ENCODE measurements at places on chromosomes 2 and 18. TPM values are rescaled to one million over a fixed set of nuclear protein-coding genes. Genes with fewer than 3 reads are reported as not detected.

GRCh38 chr2:158388159-158388558, 68.4 kb downstream of the CCDC148 start:
- H3K36me3 ChIP-seq, result no peaks in the 10 kb centered on the region
- no peak overlapping the region for H3K4me3 ChIP-seq
- H3K27me3 ChIP-seq, result peaks cover 6% of the 10 kb centered on the region
- H3K27ac ChIP-seq, result no peak overlapping the region
- no peak for DNase-seq
- peaks cover 6% of the 10 kb centered on the region for H3K4me1 ChIP-seq

- no peaks in the 10 kb centered on the region for H3K27me3 ChIP-seq
- H3K4me3 ChIP-seq, result peak overlapping the region; percentile 78
- peaks cover 73% of the 10 kb centered on the region for H3K36me3 ChIP-seq
- DNase-seq, result peak; percentile 86
- peak overlapping the region; percentile 95 for H3K27ac ChIP-seq
These were observed 157.8 kb downstream of the BCL2 start for GRCh38 chr18:63161761-63162195.

- H3K27ac ChIP-seq, result no peak overlapping the region
- peaks cover 3% of the 10 kb centered on the region for H3K36me3 ChIP-seq
- no peaks in the 10 kb centered on the region for H3K4me1 ChIP-seq
- peaks cover 5% of the 10 kb centered on the region for H3K27me3 ChIP-seq
These were observed 13.9 kb upstream of the SUCLG1 start for GRCh38 chr2:84472856-84473565.

GRCh38 chr2:181419129-181419855, 37.9 kb upstream of the ITGA4 start:
- H3K4me3 ChIP-seq, result no peak overlapping the region
- DNase-seq, result no peak

DNA sequence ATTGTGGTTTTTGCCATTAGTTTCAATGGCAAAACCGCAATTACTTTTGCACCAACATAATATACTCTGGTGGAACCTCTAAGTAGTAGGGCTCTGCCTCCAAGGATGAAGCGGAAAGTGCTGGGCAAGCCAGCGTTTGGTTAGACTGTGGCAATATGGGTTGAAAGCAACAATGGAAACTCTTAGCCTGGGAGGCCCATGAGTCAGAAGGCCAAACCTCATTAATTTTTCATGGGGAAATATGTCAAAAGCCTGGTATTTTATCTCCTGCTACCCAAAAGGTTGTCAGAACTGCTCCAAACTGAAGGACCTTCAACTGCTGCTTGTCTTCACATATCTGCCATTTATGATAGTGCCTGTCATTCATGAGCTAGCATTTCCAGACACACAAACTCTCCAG, 179.1 kb upstream of the CYP26B1 start:
- no peaks in the 10 kb centered on the region for H3K4me1 ChIP-seq
- H3K4me3 ChIP-seq, result no peak overlapping the region
- no peaks in the 10 kb centered on the region for H3K36me3 ChIP-seq
- H3K27ac ChIP-seq, result no peak overlapping the region
- no peak for DNase-seq

- H3K4me1 ChIP-seq, result no peaks in the 10 kb centered on the region
- H3K4me3 ChIP-seq, result no peak overlapping the region
- no peak for DNase-seq
These were observed 101.0 kb downstream of the AFF3 start for GRCh38 chr2:100041385-100041784.

GRCh38 chr2:100321866-100322820, at the start of gene LONRF2:
TSS of gene LONRF2 (minus strand) at chr2:100322501. CDS start at chr2:100322093, 408 bp downstream.
- peaks cover 58% of the 10 kb centered on the region for H3K27me3 ChIP-seq
- no peak for DNase-seq
- H3K36me3 ChIP-seq, result peaks cover 2% of the 10 kb centered on the region
- no peaks in the 10 kb centered on the region for H3K4me1 ChIP-seq
- H3K4me3 ChIP-seq, result no peak within 1 kb of the TSS

GRCh38 chr2:29640360-29640759, 281.0 kb downstream of the ALK start:
- no peaks in the 10 kb centered on the region for H3K4me1 ChIP-seq
- peaks cover 5% of the 10 kb centered on the region for H3K27me3 ChIP-seq
- H3K36me3 ChIP-seq, result no peaks in the 10 kb centered on the region

GRCh38 chr18:69128566-69128965, 272.1 kb upstream of the DOK6 start:
- no peaks in the 10 kb centered on the region for H3K36me3 ChIP-seq
- DNase-seq, result no peak
- no peaks in the 10 kb centered on the region for H3K27me3 ChIP-seq
- H3K27ac ChIP-seq, result no peak overlapping the region
- H3K4me1 ChIP-seq, result no peaks in the 10 kb centered on the region
- H3K4me3 ChIP-seq, result no peak overlapping the region

DNA sequence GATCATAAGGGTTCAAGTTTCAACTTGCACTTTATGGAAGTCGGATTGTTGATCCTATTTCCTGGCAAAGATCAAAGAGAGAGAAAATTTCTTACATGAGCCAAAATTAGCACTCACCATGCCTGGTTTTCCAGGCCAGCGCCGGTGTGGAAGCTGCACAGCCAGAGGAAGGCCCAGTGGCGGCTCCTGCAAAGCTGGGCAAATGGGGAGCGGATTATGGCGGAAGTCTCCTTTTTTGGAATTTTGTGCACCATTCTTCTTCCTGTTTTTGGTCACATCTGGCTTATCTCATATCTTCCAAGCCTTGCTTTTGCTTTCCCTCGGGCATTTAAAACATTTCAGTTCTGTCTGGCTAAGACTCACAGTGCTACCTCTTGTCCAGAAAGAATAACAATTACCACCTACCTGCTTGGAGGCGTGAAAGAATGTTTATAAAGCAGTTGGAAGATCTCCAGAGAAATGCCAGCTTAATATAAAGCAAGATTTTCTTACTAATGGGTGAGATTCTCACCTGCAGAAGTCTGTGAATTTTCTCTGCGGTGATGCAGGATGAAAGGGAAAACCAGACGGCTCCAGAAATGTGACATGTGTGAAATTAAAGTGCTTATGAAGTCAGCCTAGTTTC, 94.3 kb downstream of the ASAP2 start:
- no peak overlapping the region for H3K4me3 ChIP-seq
- no peaks in the 10 kb centered on the region for H3K4me1 ChIP-seq
- no peak for DNase-seq
- no peak overlapping the region for H3K27ac ChIP-seq
- H3K36me3 ChIP-seq, result no peaks in the 10 kb centered on the region

- peak; percentile 67 for DNase-seq
- H3K4me1 ChIP-seq, result peaks cover 64% of the 10 kb centered on the region
- H3K36me3 ChIP-seq, result peaks cover 48% of the 10 kb centered on the region
- peak overlapping the region; percentile 92 for H3K27ac ChIP-seq
- no peaks in the 10 kb centered on the region for H3K27me3 ChIP-seq
These were observed 132.8 kb downstream of the ARHGAP15 start for GRCh38 chr2:143261986-143262385.

DNA sequence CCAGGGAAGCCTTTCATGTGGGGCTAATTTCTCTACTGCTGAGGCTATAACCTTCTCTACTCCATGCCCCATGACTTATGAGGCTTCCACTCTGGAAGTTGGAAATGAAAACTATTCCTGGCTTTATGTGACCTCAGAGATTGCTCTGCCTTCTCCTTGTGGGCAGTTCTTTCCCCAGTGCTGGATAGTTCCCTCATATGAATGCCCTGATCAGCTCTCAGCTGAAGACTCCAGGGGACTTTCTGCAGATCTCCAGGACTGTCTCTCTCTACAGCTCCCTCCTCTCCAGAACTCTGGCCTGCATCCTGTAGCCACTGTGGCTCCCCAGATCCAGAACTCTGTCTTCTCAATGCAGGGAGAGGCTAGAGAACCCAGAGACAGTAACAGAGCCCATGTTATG, 235.1 kb downstream of the SEPTIN10 start:
- H3K27ac ChIP-seq, result no peak overlapping the region
- H3K36me3 ChIP-seq, result no peaks in the 10 kb centered on the region
- H3K4me1 ChIP-seq, result no peaks in the 10 kb centered on the region
- H3K27me3 ChIP-seq, result no peaks in the 10 kb centered on the region
- H3K4me3 ChIP-seq, result no peak overlapping the region

DNA sequence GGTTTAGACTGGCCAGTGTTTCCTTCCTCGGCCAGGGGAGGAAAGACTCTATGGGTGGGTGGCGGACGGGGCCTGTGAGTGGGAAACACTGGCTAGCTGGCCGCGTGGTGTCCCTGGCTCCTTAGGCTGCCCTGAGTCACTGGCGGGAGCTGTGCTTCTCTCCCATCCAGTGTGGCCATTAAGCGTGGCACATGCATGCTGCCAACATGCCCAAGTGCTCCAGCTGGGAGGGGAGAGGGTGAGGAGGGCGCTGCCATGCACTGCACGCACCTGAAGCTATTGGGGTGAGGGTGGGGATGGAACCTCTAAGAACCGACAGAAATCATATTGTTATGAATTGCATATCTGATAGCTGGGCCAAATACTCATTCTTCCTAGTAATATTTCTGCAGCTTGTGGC, 270.8 kb downstream of the CALCRL start:
- no peaks in the 10 kb centered on the region for H3K36me3 ChIP-seq
- no peak overlapping the region for H3K4me3 ChIP-seq
- no peaks in the 10 kb centered on the region for H3K27me3 ChIP-seq

- H3K4me3 ChIP-seq, result no peak overlapping the region
- peaks cover 6% of the 10 kb centered on the region for H3K27me3 ChIP-seq
- H3K4me1 ChIP-seq, result no peaks in the 10 kb centered on the region
- H3K36me3 ChIP-seq, result no peaks in the 10 kb centered on the region
These were observed 194.8 kb downstream of the TPGS2 start for GRCh38 chr18:36633961-36634412.

DNA sequence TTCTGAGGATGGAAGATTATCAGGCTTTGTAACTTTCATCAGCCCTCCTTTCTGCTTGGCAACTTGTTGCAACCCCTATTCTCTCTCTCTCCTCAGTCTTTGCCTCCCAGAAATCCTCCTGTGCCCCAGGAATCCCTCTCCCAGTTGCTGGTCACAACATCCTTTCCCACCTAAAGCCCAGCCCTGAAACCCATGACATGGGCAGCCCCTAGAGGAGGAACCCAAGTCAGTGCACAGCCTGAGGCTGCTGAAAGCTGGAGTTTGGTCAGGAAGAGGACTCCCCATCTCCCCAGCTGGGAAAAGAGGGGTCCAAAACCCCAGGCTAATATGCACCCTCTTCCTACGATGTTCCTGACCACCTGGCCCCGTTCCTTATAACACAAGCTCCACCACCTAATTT, 29.5 kb downstream of the PKDCC start:
- H3K27ac ChIP-seq, result no peak overlapping the region
- no peak for DNase-seq
- H3K4me3 ChIP-seq, result no peak overlapping the region
- peaks cover 20% of the 10 kb centered on the region for H3K27me3 ChIP-seq
- no peaks in the 10 kb centered on the region for H3K4me1 ChIP-seq
- H3K36me3 ChIP-seq, result no peaks in the 10 kb centered on the region

DNA sequence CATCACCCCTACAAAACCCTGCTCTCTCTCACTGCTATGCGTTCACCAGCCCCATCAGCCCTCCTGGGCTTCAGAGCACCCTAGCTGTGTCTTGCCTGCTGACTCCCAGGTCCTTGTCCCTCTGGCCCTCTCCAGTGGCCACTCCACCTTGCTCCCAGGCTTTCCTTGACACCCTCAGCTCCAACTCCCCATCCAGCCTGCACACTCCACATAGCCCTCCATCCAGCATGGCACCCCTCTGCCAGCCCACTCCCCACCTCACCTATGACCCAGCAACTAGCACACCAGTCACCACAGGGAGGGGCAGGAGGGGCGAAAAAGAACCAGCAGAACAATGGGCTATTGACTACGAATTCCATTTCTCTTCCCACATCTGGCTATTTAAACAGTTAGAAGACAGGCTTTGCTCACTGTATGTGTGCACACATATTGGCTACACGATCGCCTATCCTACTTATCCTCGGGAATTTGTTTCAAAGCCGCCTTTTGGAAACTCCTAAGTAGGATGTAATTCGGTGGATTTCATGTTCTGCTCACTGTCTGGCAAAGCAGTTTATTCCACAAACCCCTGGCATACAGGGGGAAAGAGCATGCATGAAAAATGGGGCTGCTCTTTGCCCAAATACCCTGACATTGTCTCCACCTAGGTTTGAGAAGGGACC, 195.3 kb downstream of the SMAD2 start:
- no peaks in the 10 kb centered on the region for H3K36me3 ChIP-seq
- H3K27ac ChIP-seq, result no peak overlapping the region
- H3K27me3 ChIP-seq, result peaks cover 25% of the 10 kb centered on the region
- H3K4me1 ChIP-seq, result no peaks in the 10 kb centered on the region

GRCh38 chr18:37534627-37535026, 31.0 kb downstream of the CELF4 start:
- no peaks in the 10 kb centered on the region for H3K36me3 ChIP-seq
- H3K4me3 ChIP-seq, result no peak overlapping the region
- H3K27me3 ChIP-seq, result peaks cover 4% of the 10 kb centered on the region
- H3K4me1 ChIP-seq, result no peaks in the 10 kb centered on the region

- H3K27me3 ChIP-seq, result no peaks in the 10 kb centered on the region
- H3K36me3 ChIP-seq, result peaks cover 31% of the 10 kb centered on the region
- H3K4me1 ChIP-seq, result no peaks in the 10 kb centered on the region
- no peak overlapping the region for H3K27ac ChIP-seq
These were observed 177.7 kb downstream of the SRBD1 start for GRCh38 chr2:45433363-45433762.

GRCh38 chr18:59009846-59010245, 129.8 kb upstream of the SEC11C start:
- no peak for DNase-seq
- H3K27ac ChIP-seq, result no peak overlapping the region
- H3K36me3 ChIP-seq, result no peaks in the 10 kb centered on the region
- peaks cover 7% of the 10 kb centered on the region for H3K27me3 ChIP-seq
- no peaks in the 10 kb centered on the region for H3K4me1 ChIP-seq

DNA sequence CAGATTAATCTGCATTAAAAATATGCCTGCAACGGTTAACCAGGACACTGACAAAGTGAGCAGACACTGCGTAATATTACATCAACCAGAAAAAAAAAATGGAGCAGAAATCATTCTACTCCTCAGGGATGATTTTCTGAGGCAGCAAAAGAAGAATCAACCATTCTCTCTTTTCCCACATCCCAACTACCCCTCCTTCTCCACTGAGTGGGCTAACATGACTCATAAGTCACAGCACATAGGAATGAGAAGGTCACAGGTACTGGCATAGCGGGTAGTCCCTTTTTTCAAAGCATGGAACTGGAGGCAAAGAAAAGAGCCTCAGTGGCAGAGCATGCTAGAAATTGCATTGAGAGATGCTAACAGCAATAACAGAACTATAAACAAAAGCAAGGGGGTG, 54.3 kb upstream of the TSPYL6 start:
- no peaks in the 10 kb centered on the region for H3K4me1 ChIP-seq
- peaks cover 11% of the 10 kb centered on the region for H3K27me3 ChIP-seq
- no peaks in the 10 kb centered on the region for H3K36me3 ChIP-seq
- H3K4me3 ChIP-seq, result no peak overlapping the region
- DNase-seq, result no peak

- H3K4me1 ChIP-seq, result peaks cover 39% of the 10 kb centered on the region
- no peak overlapping the region for H3K27ac ChIP-seq
- no peak for DNase-seq
- H3K4me3 ChIP-seq, result no peak overlapping the region
These were observed 61.0 kb upstream of the IL1RL1 start for GRCh38 chr2:102250278-102250821.

OR6B2 gene
- total RNA-seq, result not detected

LYG2 gene
- total RNA-seq, result not detected

KYNU gene
- not detected for total RNA-seq

TEX44 gene
- not detected for total RNA-seq

MRO gene
- total RNA-seq, result not detected

SP9 gene
- total RNA-seq, result not detected

ODC1 gene
- 47.1 TPM for total RNA-seq
